Left ventricle myocardium inferior (tissue), 1 donor: ENCODE measurements at places on chromosomes 11 and 22. TPM values are rescaled to one million over a fixed set of nuclear protein-coding genes. Genes with fewer than 3 reads are reported as not detected.

DNA sequence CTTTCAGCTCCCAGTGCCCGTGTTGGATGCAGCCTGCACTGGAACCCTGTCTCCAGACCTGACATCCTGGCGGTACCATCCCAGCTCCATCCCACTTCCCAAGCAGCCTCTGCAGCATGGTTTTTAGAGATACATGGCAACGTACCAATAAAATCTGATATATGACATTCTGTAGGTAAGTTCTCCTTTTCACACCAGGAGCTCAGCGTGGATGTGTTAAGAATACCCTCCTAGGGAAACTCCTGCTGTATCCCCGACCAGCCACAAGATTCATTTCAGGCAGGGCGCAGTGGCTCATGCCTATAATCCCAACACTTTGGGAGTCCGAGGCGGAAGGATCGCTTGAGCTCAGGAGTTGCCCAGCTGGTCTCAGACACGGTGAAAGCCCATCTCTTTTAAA is 15.4 kb downstream of the APOL5 start:
- no peak for DNase-seq
- H3K36me3 ChIP-seq: peaks cover 3% of the 10 kb centered on the region
- H3K27me3 ChIP-seq: no peaks in the 10 kb centered on the region
- no peak overlapping the region for H3K4me3 ChIP-seq

- H3K27me3 ChIP-seq: no peaks in the 10 kb centered on the region
- H3K4me3 ChIP-seq: no peak overlapping the region
- DNase-seq: no peak
- H3K36me3 ChIP-seq: no peaks in the 10 kb centered on the region
- no peak overlapping the region for H3K27ac ChIP-seq
These were observed 7.0 kb upstream of the DDX17 start for GRCh38 chr22:38513063-38513462.

DNA sequence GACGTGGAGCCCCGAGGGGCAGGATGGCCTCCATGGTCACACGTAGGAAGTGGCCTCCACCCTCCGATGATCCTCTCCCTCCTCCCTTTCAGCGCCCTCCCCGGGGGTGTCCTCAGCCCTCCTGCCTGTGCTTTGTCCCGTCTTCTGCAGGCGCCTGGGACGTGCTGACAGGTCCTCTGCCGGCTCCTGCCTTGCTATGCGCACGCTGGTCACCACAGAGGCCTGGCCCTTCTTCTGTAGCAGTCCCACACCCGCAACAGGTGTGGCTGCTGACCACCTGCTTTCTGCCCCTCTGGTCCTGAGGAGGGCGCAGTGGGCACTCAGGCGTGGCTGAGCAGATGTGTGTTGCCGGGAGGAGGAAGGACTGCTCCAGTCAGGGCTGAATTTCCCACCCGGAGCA is 27.7 kb upstream of the PPP6R3 start:
- H3K4me3 ChIP-seq: no peak overlapping the region
- H3K4me1 ChIP-seq: peaks cover 51% of the 10 kb centered on the region
- peak overlapping the region; percentile 58 for H3K27ac ChIP-seq
- H3K36me3 ChIP-seq: peaks cover 81% of the 10 kb centered on the region

DNA sequence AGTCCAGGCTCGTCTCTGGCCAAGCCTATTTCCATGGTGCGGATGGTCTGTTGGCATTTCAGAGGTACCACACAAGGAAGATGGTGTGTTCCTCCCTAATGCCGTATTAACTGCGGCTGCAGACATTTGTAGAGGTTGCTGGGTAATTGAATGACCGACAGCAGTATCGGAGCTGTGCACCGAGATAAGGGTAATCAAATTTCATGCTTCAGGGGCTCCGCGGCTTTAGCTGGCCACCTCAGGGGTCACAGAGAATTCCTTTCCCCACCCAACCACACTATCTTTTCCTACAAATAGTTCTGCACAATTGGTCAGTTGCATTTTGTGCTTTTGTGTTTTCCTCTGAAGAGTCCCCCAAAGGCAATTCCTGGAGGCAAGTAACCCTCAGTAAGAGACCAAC is 297.4 kb downstream of the OPCML start:
- no peak for DNase-seq
- H3K36me3 ChIP-seq: no peaks in the 10 kb centered on the region
- H3K27ac ChIP-seq: no peak overlapping the region
- H3K4me1 ChIP-seq: no peaks in the 10 kb centered on the region
- H3K4me3 ChIP-seq: no peak overlapping the region

DNA sequence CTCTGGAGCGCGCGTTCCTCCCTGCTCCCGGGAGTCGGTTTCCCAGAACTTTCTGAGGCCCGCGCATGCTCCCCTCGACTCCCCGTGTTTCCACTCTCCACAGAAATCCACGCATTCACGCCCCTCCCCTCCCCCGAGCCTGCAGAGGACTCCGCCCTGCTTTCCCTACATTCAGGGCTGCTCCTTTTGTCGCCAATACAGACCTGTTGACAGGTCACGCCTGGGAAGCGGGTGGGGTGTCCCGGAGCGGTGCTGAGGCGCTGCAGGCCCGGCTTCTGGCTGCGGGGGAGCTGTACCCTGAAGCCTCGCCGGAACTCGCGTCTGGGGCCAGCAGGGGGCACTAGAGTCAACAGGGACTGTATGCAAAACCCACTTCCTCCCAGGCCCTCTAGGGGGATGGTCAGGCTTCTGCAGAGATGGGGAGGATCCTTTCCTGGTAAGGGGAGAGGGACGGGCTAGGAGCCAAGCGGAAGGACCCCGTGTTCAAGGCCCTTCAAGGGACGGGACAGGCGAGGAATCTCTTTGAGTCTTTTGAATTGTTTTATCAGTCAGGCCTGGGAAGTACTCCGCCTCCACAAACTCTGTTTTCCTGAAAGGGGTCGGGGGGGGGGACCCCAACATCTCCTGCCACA is at the start of gene PRAME:
Gene PRAME (minus strand): TSS at position 294 of the 632 bp plus-strand sequence. CDS start 2,433 bp downstream, outside the sequence.
- peak; percentile 38 for DNase-seq
- no peaks in the 10 kb centered on the region for H3K36me3 ChIP-seq
- H3K27ac ChIP-seq: no peak within 1 kb of the TSS
- no peak within 1 kb of the TSS for H3K4me3 ChIP-seq

DNA sequence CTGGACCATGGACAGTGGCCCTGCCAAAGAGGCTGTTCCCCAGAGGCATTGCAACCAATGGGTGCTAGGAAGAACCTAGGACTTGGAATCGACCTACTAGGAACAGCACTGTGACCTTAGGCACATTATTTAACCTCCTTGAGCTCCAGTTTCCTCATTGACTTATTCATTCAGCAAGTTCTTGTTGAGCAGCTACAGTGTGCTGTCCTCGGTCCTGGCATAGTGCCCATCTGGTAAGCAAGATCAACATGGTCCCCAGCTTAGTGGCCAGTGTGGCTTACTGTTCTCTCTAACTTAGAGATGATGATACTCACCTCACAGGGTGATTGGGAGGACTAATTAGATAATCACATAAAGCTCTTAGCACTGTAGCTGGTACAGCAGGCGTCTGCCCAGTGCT is 8.2 kb downstream of the ABCG4 start:
- no peaks in the 10 kb centered on the region for H3K36me3 ChIP-seq
- no peak overlapping the region for H3K27ac ChIP-seq
- no peaks in the 10 kb centered on the region for H3K27me3 ChIP-seq
- no peaks in the 10 kb centered on the region for H3K4me1 ChIP-seq
- no peak overlapping the region for H3K4me3 ChIP-seq
- no peak for DNase-seq

DNA sequence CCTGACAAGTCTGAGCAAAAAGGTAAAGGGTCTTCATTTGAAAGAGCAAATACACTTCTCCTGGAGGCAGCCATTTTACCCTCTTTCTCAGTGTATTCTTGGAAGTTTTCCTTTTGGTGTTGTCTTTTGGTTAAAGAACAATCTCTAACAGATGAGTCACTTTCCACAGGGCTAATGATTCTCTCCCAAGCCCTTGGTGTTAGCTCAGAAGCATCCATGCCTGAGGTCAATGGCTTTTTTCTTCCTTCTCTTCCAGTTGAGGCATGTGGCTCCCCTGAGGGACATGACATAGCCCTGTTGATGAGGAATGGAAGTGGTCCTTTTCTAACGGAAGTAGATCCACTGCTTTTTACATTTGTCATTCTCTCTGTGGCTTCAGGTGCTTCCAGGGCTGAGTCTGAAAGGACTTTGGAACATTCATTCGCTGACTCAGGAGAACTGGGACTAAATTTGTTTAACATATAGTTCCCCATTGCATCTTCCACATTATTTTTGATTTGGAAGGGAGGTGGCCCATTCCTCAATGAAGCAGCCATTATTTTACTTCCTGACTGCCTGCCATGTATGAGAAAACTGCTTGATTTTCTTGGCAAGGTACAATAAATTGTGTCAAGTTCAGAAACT is 13.8 kb upstream of the POGLUT3 start:
- DNase-seq: no peak
- no peaks in the 10 kb centered on the region for H3K4me1 ChIP-seq
- peaks cover 3% of the 10 kb centered on the region for H3K27me3 ChIP-seq
- H3K36me3 ChIP-seq: no peaks in the 10 kb centered on the region

- H3K4me1 ChIP-seq: peaks cover 6% of the 10 kb centered on the region
- H3K36me3 ChIP-seq: no peaks in the 10 kb centered on the region
- DNase-seq: no peak
- H3K4me3 ChIP-seq: no peak overlapping the region
These were observed 7.2 kb downstream of the STK33 start for GRCh38 chr11:8586805-8587204.

DNA sequence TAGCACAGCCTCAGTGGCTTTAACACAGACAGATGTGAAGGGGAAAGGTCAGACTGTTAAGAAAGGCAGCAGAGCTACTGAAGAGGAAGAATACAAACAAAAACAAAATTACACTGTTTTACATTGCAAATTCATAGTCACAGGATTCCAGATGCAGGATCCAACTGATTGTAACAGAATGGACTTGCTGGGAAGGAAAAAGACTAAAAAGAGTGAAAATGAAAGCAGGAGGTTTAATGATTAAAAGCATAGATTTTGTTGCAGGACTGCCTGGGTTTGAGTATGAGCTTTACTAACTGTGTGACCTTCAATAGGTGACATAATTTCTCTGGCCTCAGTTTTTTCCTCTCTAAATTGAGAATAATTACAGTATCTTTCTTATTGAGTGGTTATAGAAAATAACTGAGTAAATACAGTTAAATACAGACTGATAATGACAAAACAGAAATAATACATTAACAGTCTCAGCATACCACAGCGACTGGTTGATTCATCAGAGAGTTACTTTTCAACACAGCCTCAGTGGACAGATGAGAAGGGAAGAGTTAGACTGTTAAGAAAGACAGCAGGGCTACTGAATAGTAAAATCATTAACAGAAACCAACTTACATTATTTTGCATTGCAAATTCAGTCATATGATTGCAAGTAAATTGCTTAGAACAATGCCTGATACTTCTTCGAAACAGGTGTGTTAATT is 704.2 kb upstream of the TENM4 start:
- H3K27me3 ChIP-seq: no peaks in the 10 kb centered on the region
- no peaks in the 10 kb centered on the region for H3K4me1 ChIP-seq
- H3K4me3 ChIP-seq: no peak overlapping the region
- no peaks in the 10 kb centered on the region for H3K36me3 ChIP-seq

- H3K27ac ChIP-seq: no peak overlapping the region
- no peak for DNase-seq
- no peaks in the 10 kb centered on the region for H3K36me3 ChIP-seq
These were observed 8.3 kb downstream of the PRR5L start for GRCh38 chr11:36304351-36304750.

- H3K27ac ChIP-seq: no peak overlapping the region
- no peaks in the 10 kb centered on the region for H3K4me1 ChIP-seq
- DNase-seq: no peak
- no peaks in the 10 kb centered on the region for H3K27me3 ChIP-seq
- H3K4me3 ChIP-seq: no peak overlapping the region
- H3K36me3 ChIP-seq: no peaks in the 10 kb centered on the region
These were observed 576.9 kb upstream of the ANO5 start for GRCh38 chr11:21615955-21616371.

GRCh38 chr11:47589977-47590861 is 3.7 kb downstream of the FAM180B start:
- H3K4me3 ChIP-seq: peak overlapping the region; percentile 58
- peaks cover 44% of the 10 kb centered on the region for H3K4me1 ChIP-seq
- H3K27me3 ChIP-seq: peaks cover 65% of the 10 kb centered on the region
- H3K36me3 ChIP-seq: peaks cover under 1% of the 10 kb centered on the region
- no peak for DNase-seq

- DNase-seq: no peak
- H3K27ac ChIP-seq: no peak overlapping the region
- peaks cover 40% of the 10 kb centered on the region for H3K4me1 ChIP-seq
These were observed 72.8 kb downstream of the MED15 start for GRCh38 chr22:20580179-20580578.

DNA sequence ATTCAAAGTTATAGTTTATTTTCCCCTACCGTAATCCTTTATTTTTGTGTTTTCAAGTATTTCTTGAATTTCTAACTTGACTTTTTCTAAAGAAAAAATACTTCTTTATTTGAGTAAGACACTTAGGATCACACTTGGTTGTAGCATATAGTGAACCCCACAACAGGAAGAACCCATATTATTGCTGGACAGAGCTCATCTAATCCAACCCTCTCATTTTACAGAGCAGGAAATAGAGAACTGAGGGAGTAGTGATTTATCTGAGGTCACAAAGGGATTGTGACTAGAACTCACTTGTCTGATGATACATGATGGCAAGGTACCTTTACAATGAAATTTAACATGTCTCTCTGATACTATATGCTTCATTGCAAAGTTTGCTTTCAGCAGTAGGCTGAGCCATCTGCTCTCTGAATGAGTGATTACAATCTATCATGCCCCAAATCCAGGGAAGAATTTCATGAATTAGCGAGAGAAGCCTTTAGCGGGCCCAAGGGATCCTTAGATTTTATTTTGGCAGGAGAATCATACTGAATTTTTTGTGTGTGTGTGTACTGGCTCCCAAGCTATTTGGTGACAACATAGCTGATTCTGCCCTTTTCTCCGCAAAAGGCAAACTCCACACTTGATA is 9.8 kb downstream of the SLC17A6 start:
- no peak for DNase-seq
- no peak overlapping the region for H3K27ac ChIP-seq
- no peaks in the 10 kb centered on the region for H3K36me3 ChIP-seq
- no peak overlapping the region for H3K4me3 ChIP-seq

DNA sequence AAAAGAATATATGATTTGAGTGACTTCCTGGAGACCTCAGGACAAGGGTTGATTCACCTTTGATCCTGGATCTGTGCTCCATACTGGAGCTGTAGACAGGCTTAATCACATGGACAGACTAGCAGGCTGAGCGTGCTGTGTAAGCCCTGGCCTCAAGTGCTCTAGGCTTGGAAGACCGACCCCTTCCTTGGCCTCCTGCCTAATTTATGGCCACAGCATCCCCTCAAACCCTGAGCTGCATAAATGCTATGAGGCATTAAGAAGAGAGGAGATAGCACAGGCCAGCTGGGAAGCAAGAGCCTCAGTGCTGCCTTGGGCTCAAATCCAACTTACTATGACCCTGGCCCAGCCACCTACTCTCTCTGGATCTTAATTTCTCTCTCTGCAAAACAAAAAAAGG is 385.1 kb downstream of the BUD13 start:
- H3K27me3 ChIP-seq: peaks cover 21% of the 10 kb centered on the region
- H3K27ac ChIP-seq: no peak overlapping the region
- no peak for DNase-seq
- H3K36me3 ChIP-seq: no peaks in the 10 kb centered on the region

Gene PHLDA2
- total RNA-seq: not detected

Gene NNMT
- total RNA-seq: 32.6 TPM

Gene P4HA3
- total RNA-seq: 0.16 TPM
